Hypothalamus (tissue), 51 donors: ENCODE measurements at places on chromosomes 3 and 15.

GRCh38 chr15:94193906-94194305 is 37.5 kb upstream of the MCTP2 start:
- no peak for DNase-seq

- no peak for DNase-seq
Measured at GRCh38 chr3:55637906-55638638, 151.0 kb upstream of the WNT5A start.

DNA sequence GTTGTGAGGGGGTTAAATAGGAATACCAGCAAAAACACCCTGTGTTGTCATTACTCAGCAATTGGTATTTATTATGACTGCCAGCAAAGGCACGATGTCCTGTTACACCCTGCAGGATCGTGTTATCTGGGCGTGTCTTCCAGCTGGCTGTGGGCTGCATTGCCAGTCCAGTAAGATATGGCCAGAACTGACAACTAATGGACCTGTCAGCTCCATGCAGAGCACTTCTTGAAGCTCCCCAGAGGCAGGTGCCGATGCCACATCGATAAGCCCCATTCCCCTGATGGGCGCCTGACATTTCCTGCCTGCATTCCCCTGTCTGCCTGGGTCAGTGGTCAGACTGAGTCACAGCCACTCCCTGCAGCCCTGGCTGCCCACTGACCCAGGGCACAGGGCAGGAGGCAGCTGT is 79.7 kb upstream of the RASGRF1 start:
- DNase-seq, result no peak

- DNase-seq, result no peak
Measured at GRCh38 chr3:16589867-16590624, 15.2 kb downstream of the DAZL start.

DNA sequence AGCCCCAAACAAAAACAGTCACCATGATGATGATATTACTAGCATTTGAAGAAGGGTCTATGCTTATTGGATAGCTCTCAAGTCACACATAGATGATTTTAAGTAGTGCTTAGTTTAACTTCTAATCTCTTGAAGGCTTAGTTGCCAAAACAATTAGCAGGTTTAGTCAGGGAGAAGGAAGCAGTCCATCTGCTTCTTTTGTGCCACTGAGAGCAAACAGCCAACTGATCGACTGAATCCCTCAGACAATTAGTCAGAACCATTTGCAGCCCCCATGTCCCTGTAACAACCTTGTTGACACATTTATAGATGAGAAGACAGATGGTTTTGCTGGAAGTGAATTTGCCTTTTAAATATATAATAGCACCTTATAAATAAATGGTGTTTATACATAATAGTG is 585.1 kb upstream of the SUCLG2 start:
- no peak for DNase-seq

DNA sequence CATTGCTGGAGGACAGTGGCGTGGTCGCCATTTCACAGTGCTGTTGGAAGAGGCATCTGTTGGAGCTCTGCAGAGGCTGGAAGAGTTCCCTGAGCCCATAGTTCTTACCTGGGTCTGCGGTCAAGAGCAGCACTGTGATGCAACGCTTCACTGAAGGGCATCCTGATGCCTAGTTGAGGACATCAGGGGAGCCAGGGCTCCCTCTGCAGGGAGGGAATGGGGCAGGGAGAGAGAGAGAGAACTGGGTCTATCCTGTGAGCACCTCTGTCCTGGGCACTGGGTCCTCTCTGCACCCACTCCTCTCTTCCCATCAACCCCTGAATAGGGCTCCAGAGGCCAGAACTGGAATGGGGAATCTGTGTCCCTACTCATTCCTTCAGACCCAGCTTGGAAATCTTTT is 23.9 kb upstream of the MOBP start:
- DNase-seq, result no peak

DNA sequence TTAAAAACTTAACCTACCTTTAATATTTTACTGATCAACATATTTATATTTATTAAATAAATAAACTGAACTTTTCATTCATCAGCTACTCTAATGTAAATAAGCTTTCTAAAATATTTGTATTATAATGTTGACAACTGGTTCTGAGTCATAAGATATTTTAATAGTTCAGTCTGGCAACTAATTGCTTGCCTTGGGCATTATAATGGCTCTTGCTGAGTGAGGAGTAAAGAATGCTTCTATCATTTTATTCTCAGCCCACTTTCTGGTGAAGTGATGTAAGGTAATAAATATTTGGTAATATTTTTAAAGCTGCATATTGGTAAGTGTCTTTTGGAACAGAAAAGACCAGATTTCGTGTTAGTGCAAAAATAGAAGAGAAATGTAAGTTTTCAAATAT is 81.5 kb downstream of the DIPK2A start:
- no peak for DNase-seq

GRCh38 chr3:149547413-149547812 is 72.9 kb downstream of the TM4SF4 start:
- peak; percentile 44 for DNase-seq

GRCh38 chr15:73989001-73989798 is 2.9 kb downstream of the STOML1 start:
- DNase-seq, result no peak

- DNase-seq, result no peak
Measured at GRCh38 chr3:106758459-106758858, 618.8 kb upstream of the CCDC54 start.

- no peak for DNase-seq
Measured at GRCh38 chr3:188284455-188285212, 130.7 kb downstream of the LPP start.

DNA sequence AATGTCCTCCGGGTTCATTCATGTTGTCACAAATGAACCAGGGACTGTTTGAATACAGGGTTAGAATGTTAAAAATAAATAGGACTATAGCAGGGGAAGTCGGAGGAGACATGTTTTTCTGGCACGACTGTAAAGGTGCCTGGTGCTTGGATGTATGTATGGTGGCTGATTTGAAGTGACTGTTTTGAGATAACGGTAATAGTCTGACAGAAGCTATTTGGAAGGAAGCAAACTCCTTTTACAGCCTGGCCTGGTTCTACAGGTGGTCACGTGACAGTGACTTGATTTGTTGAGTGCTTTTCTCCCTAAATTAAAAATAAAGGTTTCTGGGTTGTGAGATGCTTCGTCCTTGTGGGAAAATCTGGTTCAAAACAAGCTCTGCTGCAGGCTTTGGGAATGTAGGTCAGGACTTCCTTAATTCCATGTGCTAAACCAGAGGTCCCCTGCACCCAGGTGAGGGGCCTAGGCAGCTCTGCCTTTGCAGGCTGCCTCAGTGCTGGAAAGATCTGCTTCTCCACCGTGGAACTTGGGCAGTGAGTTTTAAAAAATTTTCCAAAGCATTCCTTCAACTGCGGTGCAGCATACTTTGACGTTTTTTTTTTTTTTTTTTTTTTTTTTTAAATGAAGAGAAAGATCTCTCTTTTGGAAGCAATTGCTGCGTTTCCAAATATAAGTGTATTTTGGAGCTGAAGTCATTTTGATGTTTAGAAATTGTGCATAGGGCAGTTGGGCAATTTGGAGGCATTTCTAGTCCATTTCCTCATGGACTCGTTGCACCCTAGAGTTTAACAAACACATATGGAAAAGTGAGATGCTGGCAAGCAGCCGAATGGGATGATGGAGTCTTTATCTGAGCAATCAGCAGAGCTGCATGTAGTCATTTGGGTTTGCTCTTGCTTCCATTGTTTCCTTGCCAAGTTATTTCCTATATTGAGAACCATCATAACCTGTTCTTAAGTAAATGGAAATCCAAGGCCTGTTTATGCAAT is 30.9 kb downstream of the ITPR1 start:
- DNase-seq, result no peak

DNA sequence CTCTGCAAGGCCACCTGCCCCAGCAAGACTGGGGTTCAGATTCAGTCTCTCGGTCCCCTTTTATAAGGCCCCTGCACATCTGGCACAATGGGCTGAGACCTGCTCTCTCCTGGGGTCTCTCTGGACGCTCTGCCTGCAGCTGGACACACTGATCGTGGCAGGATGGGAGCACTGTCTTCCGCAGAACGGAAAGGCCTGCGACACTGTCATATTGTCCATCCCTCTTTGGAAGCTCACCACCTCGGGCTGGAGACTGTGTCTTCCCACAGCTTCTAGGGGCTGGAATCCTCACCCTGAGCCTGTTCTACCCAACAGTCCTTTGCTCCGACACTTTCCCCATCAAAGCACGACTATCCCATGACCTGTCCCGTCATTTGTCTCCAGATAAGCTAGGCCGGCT is 11.5 kb upstream of the IGDCC4 start:
- no peak for DNase-seq

- no peak for DNase-seq
Measured at GRCh38 chr3:189772584-189772983, 141.4 kb downstream of the TP63 start.

DNA sequence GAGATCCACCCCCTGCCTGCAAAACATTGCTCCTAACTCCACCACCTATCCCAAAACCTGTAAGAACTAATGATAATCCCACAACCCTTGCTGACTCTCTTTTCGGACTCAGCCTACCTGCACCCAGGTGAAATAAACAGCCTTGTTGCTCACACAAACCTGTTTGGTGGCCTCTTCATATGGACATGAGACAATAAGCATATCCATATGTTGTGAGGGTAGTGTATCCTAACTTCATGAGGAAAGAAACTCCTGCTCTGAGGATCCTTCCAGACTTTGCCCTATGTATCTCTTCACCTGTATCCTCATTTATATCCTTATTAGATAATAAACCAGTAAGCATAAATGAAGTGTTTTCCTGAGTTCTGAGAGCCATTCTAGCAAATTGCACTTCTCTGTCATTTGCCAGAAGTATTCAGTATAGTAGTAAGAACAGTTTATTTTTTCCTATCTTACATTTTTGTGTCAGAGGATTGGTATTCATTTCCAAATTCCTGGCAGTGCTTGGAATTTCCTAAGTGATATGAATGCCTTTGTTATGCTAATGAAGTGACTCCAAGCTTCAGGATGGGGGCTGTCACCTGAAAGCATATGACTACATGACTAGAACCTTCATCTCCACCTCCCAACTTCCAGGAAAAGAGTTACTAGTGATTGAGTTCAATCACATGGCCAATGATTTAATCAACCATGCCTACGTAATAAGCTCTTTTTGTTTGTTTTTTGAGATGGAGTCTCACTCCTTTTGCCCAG is 30.2 kb downstream of the TTBK2 start:
- no peak for DNase-seq

DNA sequence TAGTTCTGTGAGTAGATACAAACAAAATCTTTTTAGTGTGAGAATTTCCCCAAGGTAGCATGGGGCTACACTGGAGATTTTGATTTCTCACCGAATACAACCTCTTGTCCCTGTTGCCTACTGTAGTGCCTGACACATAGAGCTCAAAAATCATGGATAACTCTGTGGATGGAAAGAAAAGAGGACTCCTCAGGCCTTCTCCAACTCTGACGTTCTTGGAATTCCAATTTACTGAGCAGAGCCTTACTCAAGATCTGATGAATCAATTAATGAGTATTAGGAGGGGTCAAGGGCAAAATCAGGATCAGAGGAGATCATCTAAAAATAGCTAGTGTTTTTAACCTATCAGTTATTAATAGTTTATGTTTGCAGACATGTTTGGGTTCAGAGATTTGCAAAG is 46.7 kb upstream of the PYDC2 start:
- no peak for DNase-seq

GRCh38 chr15:74857082-74857655 is 14.2 kb upstream of the ULK3 start:
- no peak for DNase-seq

GRCh38 chr15:62208884-62209283 is 43.8 kb upstream of the C2CD4B start:
- DNase-seq, result no peak

DNA sequence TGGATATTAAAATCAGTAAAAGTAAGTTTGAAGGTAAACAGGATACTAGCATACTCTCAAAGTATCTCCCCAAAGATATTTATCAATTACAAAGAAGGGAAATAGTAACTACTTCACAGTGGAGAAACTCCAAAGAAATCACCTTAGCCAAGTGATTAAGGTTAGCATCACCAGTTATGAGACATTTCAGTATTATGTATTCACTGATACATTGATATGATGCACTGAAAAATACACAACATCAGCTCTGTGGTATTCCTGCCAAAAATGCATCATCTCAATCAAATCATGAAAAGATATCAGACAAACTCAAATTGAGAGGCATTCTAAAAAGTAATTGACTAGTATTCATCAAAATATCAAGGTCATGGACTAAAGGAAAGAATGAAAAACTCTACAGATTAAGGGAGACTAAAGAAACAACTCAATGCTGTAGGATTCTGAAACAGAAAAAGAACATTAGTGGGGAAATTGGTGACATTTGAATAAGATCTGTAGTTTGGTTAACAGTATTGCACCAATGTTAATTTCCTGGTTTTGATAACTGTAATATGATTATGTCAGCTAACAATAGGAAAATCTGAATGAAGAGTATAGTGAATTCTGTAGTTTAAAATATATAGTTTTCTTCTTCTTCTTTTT is 215.4 kb downstream of the UACA start:
- DNase-seq, result no peak

GRCh38 chr3:143814443-143814889 is 33.8 kb downstream of the SLC9A9 start:
- no peak for DNase-seq

DNA sequence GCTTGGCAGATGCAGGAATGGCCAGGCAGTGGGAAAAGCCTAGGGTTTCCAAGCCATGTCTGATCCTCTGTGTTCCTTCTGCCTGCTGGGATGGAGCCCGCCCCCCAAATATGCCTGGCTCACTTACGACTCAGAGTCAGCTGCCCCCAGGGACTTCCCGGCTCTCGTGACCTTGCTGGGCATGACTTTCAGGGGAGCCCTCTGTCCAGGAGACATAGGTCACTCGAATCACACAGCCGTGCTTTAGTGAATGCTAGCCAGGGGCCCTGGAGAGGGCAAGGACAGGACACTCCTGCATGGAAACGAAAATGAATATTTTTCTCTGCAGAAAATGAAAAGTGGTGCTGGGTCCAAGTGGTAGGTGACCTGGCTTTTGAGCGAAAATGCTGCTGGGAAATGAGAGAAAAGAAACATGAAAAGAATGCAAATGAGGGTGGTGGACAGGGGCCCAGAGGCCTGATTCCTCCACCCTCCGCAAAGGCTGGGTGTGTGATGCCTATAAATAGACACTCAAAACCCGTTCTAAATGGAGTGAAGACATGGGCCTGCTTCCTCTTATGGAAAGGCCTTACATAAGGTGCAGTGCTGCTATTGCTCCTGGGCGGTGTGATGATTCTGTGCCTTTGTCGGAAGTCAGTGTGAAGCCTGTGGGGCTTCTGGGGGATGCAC is 107.4 kb downstream of the APBA2 start:
- no peak for DNase-seq

DNA sequence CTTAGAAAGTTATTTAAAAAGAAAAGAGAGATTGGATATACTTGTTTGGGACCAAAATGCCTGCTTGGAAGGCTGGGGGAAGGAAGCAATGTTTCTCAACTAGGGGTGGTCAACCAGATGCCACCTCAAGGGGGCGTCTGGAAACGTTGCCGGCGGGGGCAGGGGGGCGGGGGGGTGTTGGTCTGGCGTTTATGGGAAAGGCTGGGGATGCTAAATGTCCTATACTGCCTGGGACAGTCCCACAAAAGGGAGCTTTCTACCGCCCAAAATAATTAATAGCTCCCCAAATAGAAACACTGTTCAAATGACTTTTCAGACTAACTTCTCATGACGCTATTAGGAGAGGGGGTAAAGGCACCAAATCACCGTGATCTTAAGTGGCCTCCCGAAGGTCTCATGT is 2.2 kb downstream of the POLG start:
- DNase-seq, result no peak

- no peak for DNase-seq
Measured at GRCh38 chr3:195263925-195264600, 6.9 kb downstream of the XXYLT1 start.

- DNase-seq, result no peak
Measured at GRCh38 chr15:39365161-39365560, 215.7 kb upstream of the THBS1 start.
